ENCODE measurements at places on chromosomes 12 and 14. TPM values are rescaled to one million over a fixed set of nuclear protein-coding genes. Genes with fewer than 3 reads are reported as not detected.

KRT75 gene
- not detected for polyA plus RNA-seq

TAC3 gene
- polyA plus RNA-seq: 2.5 TPM

CD4 gene
- not detected for polyA plus RNA-seq

DLGAP5 gene
- 2.0 TPM for polyA plus RNA-seq

TAS2R50 gene
- 2.4 TPM for polyA plus RNA-seq

CLEC7A gene
- polyA plus RNA-seq: not detected

ERH gene
- 423 TPM for polyA plus RNA-seq

ACRBP gene
- polyA plus RNA-seq: 4.7 TPM

ASCL1 gene
- 5.0 TPM for polyA plus RNA-seq

MYL2 gene
- not detected for polyA plus RNA-seq

GALNT6 gene
- not detected for polyA plus RNA-seq

CLEC9A gene
- polyA plus RNA-seq: not detected

SLC39A5 gene
- polyA plus RNA-seq: not detected

EPYC gene
- polyA plus RNA-seq: not detected
